RWPE2 (cell line): ENCODE measurements at places on chromosomes 7 and 10.

DNA sequence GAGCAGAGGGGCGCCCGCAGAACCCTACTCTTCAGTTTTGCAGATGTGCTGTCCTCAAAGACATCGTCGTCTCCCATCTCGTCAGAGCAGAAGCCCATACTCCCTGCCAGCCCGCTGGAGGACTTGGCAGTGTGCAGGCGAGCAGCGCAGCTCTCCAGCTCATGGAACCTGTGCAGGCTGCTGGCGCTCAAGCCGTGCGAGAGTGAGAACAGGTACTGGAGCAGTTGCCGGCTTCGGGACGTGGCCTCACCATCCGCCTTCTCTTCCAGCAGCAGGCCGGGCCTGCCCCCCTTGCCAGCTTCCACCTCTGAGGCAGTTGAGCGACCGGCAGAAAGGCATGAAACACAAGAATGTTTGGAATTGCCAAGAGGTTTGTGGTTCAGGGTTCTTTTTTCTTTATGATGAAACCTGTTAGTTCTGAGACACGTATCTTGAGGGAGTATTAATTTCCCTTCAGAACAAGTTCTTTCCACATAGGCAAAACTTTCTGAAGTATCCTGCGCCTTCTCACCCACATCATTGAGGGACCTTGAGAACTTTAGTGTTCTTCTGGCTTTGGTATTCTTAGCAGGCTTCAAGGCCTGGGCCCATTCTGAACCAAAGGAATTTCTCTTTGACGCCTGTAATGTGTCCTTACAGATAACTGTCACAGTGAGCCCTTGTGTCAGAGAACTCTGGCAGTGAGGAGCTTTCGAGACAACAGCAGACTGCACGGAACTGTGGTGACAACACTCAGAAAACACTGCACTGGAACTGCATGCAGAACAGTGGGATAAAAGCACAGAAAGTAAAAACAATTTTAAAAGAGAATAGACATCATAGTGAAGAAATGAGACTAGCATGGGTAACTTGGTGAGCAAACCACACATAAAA, 89.5 kb downstream of the ALOX5 start:
- H3K27me3 ChIP-seq = no peaks in the 10 kb centered on the region
- DNase-seq = no peak
- H3K4me3 ChIP-seq = no peak overlapping the region
- no peak overlapping the region for H3K27ac ChIP-seq

GRCh38 chr7:29228289-29229011, 33.9 kb downstream of the CHN2 start:
- no peak for DNase-seq
- peaks cover 10% of the 10 kb centered on the region for H3K4me1 ChIP-seq
- H3K27ac ChIP-seq = no peak overlapping the region
- H3K27me3 ChIP-seq = no peaks in the 10 kb centered on the region

GRCh38 chr7:27492224-27492623, 170.5 kb downstream of the HIBADH start:
- no peak for DNase-seq
- no peaks in the 10 kb centered on the region for H3K27me3 ChIP-seq
- no peak overlapping the region for H3K27ac ChIP-seq
- H3K4me1 ChIP-seq = no peaks in the 10 kb centered on the region
- H3K4me3 ChIP-seq = no peak overlapping the region
- H3K36me3 ChIP-seq = no peaks in the 10 kb centered on the region

- no peaks in the 10 kb centered on the region for H3K36me3 ChIP-seq
- no peaks in the 10 kb centered on the region for H3K27me3 ChIP-seq
- no peak overlapping the region for H3K27ac ChIP-seq
- DNase-seq = no peak
- H3K4me1 ChIP-seq = no peaks in the 10 kb centered on the region
These were observed 1.2 kb upstream of the TFR2 start for GRCh38 chr7:100642534-100642907.

GRCh38 chr10:123755061-123755460, 88.9 kb downstream of the GPR26 start:
- no peaks in the 10 kb centered on the region for H3K4me1 ChIP-seq
- no peak for DNase-seq
- H3K27ac ChIP-seq = no peak overlapping the region
- H3K36me3 ChIP-seq = no peaks in the 10 kb centered on the region

DNA sequence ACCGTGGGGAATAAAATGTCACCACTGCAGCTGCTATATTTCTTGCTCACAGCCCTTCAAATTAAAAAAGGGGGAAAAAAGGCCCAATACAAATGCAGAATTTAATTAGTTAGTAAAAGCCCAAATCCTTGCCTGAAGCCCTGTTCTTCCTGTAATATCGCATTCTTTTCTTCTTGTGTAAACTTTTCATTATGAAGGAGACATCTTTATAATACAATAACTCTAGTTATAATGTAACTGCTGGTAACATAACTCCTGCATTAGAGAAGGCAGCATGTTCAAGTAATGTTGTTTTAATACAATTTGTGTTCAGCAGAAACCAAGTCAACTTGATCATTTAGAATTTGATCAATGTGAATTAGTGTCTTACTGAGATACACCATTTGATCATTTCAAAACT, 250.9 kb downstream of the CHCHD3 start:
- H3K27me3 ChIP-seq = no peaks in the 10 kb centered on the region
- H3K27ac ChIP-seq = no peak overlapping the region
- no peak for DNase-seq

DNA sequence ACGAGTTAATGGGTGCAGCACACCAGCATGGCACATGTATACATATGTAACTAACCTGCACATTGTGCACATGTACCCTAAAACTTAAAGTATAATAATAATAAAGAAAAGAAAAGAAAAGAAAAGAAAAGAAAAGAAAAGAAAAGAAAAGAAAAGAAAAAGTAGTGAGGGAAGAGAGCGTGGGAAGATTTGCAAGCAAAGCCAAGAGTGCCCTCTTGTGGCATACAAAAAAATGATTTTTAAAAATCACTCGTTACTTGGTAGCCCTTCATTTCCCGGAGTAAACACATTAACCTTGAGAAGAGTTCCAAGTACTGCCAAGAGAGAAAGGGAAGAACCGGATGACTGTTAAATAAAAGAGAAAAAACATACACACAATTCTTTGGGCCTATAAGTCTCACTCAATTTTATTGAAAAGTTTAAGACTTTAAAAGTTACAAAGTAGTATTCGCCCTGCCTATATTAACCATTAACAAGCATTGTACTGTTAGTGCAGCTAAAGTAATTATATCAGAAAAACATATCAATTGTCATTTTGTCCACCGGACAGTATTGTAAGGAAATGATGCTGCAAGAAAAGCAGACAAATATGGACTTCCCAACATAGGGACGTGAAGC, 6.2 kb upstream of the CH25H start:
- no peak overlapping the region for H3K27ac ChIP-seq
- H3K36me3 ChIP-seq = peaks cover 21% of the 10 kb centered on the region
- H3K4me3 ChIP-seq = no peak overlapping the region

- no peaks in the 10 kb centered on the region for H3K4me1 ChIP-seq
- no peaks in the 10 kb centered on the region for H3K27me3 ChIP-seq
- H3K36me3 ChIP-seq = no peaks in the 10 kb centered on the region
- H3K4me3 ChIP-seq = no peak overlapping the region
These were observed 73.8 kb upstream of the FAM180A start for GRCh38 chr7:135822376-135822775.

GRCh38 chr7:40786909-40787308, 652.1 kb downstream of the SUGCT start:
- H3K4me1 ChIP-seq = no peaks in the 10 kb centered on the region
- DNase-seq = no peak
- no peak overlapping the region for H3K4me3 ChIP-seq

DNA sequence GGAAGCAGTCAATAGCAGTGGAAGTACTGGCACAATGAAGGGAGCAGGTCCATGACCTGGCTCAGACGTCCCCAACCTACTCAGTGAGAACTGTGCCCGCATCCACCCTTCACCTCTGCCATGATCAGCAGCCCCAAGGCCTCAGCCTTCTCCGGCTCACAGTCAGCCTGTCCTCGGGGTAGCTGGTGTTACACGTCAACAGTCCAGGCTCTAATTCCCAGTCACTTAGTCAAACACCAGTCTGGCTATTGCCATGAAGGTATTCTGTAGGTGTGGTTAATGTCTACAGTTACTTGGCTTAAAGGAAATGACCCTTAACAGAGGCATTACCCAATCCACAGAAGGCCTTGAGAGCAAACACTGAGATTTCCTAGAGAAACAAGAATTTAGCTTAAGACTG, 49.1 kb downstream of the GRB10 start:
- H3K36me3 ChIP-seq = no peaks in the 10 kb centered on the region
- H3K27me3 ChIP-seq = no peaks in the 10 kb centered on the region
- peaks cover 12% of the 10 kb centered on the region for H3K4me1 ChIP-seq
- DNase-seq = no peak
- H3K27ac ChIP-seq = peak overlapping the region; percentile 63

- H3K4me1 ChIP-seq = peaks cover 19% of the 10 kb centered on the region
- no peaks in the 10 kb centered on the region for H3K27me3 ChIP-seq
- no peak overlapping the region for H3K4me3 ChIP-seq
- H3K27ac ChIP-seq = no peak overlapping the region
- no peaks in the 10 kb centered on the region for H3K36me3 ChIP-seq
These were observed 299.8 kb upstream of the NEBL start for GRCh38 chr10:21196822-21197395.

GRCh38 chr10:19983880-19984565, 167.8 kb downstream of the PLXDC2 start:
- H3K27ac ChIP-seq = no peak overlapping the region
- H3K4me1 ChIP-seq = no peaks in the 10 kb centered on the region

- no peak overlapping the region for H3K4me3 ChIP-seq
- H3K36me3 ChIP-seq = no peaks in the 10 kb centered on the region
These were observed 7.2 kb downstream of the LBX1 start for GRCh38 chr10:101221963-101222531.

DNA sequence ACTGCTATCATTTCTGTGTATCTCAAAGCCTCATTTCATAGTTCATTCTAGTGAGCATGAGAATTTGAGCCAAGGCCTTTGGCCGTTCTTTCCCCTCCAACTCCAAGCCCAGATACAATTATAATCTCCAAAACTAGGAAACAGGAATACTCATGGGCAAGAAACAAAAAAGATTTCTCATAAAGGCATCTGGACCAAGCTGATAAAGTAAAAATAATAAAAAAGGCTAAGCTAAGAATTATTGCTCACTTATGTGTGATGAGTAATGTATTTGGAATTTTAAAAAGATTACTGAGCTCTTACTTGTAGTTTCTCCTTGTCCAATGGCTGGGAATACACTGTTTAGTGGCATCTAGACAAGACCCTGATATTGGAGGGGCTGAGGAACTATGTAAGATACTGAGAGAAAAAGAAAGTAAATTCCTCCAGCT, 196.4 kb upstream of the POM121L12 start:
- no peak overlapping the region for H3K27ac ChIP-seq
- no peaks in the 10 kb centered on the region for H3K4me1 ChIP-seq
- no peak for DNase-seq

DNA sequence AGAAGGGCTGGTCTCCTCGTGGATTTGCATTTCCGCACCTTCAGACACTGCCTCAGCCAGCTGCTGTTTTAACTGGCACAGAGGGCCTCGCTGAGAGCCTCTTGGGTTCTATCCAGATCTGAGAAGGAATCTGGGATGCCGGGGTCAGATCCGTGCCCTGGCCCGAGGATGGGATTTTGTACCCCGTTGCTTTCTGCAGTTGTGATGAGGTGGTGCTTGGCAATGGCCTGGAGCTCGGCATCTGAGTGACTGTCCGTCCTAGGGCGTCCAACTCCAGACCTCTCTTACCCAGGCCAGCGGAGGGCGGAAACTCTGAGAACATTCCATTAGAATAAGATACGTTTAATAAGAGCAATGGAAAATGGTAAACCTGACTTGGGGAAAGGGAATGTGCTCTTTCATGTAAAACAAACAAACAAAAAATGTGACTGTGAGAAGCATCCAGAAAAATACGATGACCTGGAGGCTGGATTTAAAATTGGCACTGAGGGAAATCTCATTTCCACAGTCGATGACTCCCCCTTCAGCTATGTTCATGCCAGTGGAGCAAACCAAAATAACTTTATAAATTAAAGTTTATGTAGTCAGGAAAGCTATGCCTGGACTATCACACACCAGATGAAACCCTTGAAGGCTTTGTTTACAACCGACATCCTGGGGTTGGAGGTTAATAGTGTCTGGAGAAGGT, 39.6 kb downstream of the GRK5 start:
- H3K36me3 ChIP-seq = no peaks in the 10 kb centered on the region
- no peak overlapping the region for H3K4me3 ChIP-seq
- DNase-seq = no peak
- H3K4me1 ChIP-seq = peaks cover 24% of the 10 kb centered on the region
- peak overlapping the region; percentile 77 for H3K27ac ChIP-seq
